ENCODE measurements at places on chromosomes 7 and 10.
A peak's percentile ranks its signal among the peaks of the same experiment; 100 is the strongest.

DNA sequence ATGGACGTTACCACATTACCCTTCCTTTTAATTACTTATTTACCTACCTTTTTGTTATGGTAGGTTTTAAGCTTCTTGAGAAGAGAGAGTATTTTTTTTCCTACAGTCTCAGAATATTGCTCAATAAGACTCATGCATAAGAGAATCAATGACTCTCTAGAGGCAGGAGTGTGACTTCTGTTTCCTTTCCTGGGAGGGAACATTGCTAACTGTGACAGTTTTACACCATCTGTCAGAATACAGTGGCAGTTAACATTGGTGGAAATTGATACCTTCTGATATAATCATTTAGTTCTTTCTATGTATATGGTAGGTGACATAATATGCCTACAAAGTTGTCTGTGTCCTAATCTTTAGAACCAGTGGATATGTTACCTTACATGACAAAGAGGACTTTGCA, 348.7 kb upstream of the POT1 start:
- no peak for DNase-seq

DNA sequence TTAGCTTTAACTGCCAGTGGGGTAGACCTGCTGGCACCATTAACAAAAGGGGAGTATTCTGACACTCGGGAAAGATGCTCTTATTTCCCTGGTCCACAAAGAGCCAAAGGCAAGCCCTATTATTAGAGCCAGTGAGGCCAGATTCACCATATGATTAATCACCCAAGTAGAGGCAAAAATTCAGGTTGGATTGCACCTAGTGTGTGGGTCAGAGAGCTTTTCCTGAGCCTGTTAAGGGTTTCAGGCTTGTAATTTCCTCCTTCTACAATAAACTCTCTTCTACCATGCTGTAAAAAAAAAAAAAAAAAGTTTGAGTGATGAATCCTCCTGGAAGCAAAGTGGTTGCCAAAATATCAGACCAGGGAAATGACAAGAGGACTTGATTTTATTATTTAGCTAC, 163.5 kb downstream of the MBL2 start:
- DNase-seq: no peak

DNA sequence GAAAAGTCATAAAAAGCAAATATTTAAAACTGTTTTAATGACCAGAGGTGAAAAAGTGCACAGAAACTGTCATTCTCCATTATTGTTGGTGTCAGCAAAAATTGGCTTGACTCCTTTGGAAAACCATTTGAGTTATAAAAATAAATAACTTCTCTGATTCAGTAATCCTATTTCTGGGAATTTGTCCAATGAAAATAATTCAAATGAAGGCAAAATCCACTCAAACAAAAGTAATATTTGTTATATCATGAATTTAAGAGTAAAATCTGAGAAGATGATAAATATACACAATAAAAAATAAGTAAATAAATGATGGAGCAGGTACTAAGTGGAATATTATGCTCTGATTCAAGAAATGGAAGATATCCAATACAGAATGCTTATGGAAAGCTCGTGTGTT, 326.6 kb upstream of the KLF6 start:
- no peak for DNase-seq

GRCh38 chr7:33041631-33042428, 20.7 kb downstream of the NT5C3A start:
- DNase-seq: no peak

- DNase-seq: no peak
Measured at GRCh38 chr10:15453926-15454325, 82.8 kb upstream of the FAM171A1 start.

DNA sequence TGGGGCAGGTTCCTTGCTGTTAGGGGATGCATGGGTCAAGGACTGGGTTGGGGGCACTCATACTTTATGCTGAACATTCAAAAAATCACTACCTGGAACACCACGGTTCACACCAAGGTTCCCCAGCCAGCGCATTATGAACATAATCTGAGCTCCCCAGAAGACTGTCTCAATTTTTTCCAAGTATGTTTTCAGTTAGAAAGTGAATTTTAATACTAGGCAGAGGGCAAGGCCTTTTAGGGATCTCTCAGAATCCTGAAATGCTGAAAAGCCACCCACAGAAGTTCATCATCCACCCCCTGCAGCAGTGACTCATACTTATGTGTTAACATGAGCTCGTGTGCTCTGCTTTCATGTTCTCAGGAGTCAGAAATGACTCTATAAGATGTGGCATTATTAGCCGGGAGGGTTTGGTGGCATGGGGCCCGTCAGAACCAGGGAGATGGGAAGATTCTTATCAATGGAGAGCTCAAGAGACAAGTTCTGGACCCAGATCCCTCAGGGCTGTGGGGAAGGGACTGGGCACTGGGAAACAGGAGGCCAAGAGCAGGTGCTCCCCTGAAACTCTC, 185.2 kb upstream of the ITGB1 start:
- no peak for DNase-seq

GRCh38 chr7:79403451-79403850, 50.0 kb downstream of the MAGI2 start:
- no peak for DNase-seq

GRCh38 chr10:18737841-18738240, 78.6 kb downstream of the ARL5B start:
- no peak for DNase-seq

DNA sequence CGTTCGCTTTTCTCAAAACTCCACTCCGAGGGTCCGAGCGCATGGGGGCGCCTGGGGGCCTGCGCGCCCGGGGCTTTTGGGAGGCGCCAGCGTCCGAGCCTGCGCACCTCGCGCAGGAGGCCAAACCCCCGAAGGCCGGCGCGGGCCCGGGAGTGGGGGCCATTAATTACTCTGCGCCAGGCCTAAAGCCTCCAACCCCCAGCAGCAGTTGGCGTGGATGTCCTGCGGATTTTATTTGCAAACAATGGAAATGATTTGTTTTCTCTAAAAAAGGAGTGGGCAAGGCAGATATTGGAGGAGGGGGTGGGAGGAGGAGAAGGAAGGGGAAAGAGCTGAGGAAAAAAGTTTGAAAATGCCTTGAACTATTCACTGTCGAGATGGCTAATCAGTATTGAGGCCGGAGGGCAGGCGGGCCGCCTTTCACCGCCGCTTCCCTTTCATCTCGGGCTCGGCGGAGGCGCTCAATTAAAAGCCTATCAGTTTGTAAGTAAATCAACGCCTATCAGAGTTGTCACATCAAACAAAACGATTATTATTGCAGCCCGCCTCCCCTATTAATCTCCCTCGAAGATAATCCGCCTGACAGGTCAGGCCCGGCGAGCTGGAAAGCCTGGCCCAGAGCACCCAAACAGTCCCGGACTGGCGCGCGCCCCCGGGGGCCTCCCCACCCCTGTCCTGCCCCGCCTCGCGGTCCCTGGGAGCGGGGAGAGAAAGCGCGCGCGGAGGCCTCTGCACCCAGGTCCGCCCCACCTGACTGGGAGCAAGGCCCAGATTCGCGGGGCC, 3.4 kb upstream of the ZNF503 start:
- DNase-seq: no peak

DNA sequence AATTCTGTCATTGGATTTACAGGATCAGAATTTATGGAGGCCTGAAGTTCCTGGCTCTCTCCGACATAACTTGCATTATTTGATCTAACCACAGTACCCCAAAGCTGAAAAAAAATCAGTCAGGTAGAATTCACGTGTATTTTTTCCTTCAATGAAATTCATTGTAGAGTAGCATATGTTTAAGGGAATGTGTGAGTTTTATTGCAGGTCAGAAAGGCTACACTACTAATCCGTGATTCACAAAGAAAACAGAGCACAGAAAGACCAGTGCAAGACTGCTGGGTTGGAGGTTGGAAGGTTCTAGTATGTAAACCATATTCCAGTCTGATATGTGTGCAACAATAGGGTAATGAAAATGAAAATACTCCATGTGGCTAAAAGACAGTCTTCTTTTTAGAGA, 247.0 kb upstream of the FERD3L start:
- DNase-seq: no peak

GRCh38 chr10:10326116-10326515, 691.6 kb upstream of the CELF2 start:
- no peak for DNase-seq

DNA sequence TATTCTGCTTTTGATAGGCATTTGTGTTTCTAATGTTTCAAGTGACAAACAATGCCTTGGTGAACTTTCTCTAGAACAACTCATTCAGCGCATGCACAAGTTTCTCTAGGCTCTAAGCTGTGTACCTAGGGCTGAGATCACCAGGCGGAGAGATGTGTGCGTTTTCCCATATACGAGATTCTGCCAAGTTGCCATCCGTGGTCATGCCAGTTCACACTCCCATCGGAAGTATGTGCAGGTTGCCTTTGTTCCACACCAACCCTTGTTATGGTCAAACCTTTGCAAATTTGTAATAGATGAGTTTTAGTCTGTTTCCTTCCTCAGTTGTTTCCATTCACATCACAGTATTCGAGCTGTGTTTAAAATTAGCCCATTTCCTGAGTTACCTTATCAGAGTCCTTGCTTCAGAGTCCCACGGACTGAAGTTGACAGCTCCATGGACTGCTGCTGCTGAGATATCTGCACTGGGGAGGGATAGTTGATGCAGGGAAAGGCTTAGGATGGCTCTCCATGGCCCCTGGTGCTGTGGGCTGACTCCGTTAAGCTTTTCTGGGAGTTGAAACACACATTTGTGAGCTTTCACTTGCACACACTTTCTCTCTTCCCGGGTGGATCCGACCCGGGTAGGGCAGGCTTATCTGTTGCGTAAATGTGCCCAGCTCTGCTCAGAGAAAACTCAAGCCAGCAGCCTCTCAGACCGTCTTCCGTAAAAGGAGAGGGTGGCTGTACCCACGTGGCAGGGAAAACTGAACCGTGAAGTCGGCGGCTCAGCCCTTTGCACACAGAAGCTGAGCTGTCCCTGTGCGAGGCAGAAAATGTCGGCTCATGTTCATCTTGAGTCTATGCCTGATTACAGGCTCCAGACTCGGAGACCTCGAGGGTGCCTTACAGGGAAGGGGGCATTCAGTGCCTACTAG, 49.4 kb downstream of the HK1 start:
- no peak for DNase-seq

DNA sequence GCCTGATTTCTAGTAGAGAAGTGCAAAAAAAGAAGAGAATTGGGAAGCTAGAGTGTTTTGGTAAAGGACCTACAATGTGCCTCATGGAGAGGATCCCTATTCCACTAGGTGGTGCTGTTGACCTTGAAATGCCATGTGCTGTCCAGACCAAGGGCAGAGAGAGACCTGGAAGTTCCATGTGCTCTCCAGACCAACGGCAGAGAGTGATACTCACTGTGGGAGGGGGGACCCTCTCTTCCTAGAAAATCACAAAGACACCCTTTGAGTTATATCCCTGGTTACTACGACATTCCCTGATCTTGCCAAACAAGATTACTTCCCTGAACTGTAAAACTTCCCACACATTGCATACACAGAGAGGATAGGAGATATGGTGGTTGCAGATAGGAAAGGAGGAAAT, 212.7 kb upstream of the ZNF804B start:
- DNase-seq: peak; percentile 47

DNA sequence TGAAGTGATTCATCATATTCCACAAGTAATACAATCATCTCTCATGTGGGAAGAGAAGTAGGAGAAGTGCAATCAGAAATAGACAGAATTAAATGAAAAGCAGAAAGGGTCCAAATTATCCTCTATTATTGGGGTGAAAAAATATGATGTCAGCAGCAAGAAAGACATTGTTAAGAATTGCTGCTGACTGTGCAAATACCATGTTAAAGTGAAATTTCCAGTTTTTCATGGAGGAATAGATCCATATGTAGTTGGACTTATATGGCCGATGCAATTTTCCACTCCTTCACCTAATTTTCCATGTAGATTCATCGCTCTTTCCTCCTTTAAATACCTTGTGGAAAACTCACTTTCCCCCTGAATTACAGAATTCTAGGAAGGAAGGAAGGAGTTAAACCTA, 819.8 kb downstream of the GATA3 start:
- no peak for DNase-seq

- no peak for DNase-seq
Measured at GRCh38 chr10:117542706-117543224, at the start of gene EMX2. Gene EMX2, plus strand, starts transcription at chr10:117542746. Its CDS starts 522 bp downstream, at chr10:117543268.

- DNase-seq: no peak
Measured at GRCh38 chr7:30351286-30351685, 66.9 kb downstream of the ZNRF2 start.

DNA sequence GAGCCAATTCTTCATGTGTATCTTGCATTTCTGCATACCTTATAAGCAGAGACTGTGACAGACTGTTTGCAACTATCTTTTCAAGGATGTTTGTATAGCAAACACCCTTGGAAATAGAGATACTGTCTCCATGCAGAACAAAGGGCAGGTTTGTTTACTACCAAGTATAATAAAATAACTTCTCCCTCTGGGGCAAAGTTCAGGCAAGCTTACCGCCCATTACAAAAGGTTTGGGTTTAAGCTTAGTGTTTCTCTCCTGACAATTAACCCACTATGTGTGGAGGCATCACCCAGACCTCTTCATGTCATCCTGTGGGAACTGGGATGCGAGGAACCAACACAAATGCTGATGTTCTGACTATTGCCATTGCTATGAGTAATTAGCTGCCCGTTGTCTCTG, 479.1 kb upstream of the ZMIZ1 start:
- no peak for DNase-seq

- no peak for DNase-seq
Measured at GRCh38 chr7:17564678-17565212, 266.3 kb downstream of the AHR start.

- DNase-seq: no peak
Measured at GRCh38 chr7:149833495-149834130, 4.6 kb upstream of the ZNF862 start.

DNA sequence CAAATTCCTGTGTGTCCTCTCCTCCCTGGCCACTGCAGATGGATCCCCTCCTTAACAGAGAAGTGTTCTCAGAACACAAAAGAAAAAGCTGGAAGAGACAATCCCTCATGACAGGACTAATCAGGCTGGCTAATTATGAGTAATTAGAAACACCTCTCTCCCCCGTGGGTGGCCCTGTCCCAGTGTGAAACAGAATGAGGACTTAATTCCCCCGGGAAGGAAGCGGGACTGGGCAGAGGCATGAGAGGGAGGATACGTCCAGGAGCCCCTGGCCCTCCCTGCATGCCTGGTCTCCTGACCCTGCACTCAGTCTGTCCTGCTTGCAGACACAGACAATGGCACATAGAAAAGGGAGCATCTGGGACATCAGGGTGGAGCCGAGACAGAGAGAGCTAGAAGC, 7.6 kb upstream of the ADCYAP1R1 start:
- DNase-seq: no peak

DNA sequence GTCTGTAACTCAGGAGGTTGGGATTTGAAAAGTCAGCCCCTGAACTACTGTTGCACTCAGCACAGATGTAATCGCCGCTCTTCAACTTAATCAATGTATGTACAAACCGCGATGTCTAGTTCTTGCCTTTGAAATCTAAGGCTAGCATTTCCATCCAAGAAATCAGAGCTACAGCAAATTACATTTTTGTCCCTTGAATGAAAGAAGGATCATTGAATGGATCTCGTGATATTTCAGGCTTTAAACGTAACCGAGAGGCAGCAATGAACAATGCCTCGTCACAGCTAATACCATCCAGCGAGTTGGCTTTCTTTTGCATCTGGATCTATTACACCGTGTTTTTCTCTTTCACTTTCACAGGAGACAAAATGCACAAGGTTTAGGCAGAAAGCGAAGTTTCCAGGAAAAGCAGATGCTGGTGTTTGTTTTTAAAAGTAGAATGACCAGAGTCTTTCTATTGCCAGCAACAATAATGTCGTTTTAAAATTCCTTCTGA, 5.5 kb downstream of the SKIDA1 start:
- no peak for DNase-seq

GRCh38 chr7:52209614-52210013, 825.8 kb upstream of the POM121L12 start:
- no peak for DNase-seq

- no peak for DNase-seq
Measured at GRCh38 chr7:116449950-116450349, 49.6 kb upstream of the CAV2 start.

GRCh38 chr7:74083928-74084721, 521 bp downstream of the LIMK1 start:
- no peak for DNase-seq

All from iPS DF 19.7 (cell line).